ENCODE measurements at places on chromosomes 16 and 17. TPM values are rescaled to one million over a fixed set of nuclear protein-coding genes. Genes with fewer than 3 reads are reported as not detected.

Gene ZNF205
- 14.1 TPM for total RNA-seq

Gene KRT33A
- total RNA-seq, result not detected

Gene GRN
- 91.2 TPM for total RNA-seq

Gene MFAP4
- total RNA-seq, result 157 TPM

Gene CNOT1
- total RNA-seq, result 85.1 TPM

Measured in muscle of leg (tissue), 16 donors.